ENCODE measurements at places on chromosomes 3 and 15. TPM values are rescaled to one million over a fixed set of nuclear protein-coding genes. Genes with fewer than 3 reads are reported as not detected.

The ZNF385D gene
- total RNA-seq: not detected

DNA sequence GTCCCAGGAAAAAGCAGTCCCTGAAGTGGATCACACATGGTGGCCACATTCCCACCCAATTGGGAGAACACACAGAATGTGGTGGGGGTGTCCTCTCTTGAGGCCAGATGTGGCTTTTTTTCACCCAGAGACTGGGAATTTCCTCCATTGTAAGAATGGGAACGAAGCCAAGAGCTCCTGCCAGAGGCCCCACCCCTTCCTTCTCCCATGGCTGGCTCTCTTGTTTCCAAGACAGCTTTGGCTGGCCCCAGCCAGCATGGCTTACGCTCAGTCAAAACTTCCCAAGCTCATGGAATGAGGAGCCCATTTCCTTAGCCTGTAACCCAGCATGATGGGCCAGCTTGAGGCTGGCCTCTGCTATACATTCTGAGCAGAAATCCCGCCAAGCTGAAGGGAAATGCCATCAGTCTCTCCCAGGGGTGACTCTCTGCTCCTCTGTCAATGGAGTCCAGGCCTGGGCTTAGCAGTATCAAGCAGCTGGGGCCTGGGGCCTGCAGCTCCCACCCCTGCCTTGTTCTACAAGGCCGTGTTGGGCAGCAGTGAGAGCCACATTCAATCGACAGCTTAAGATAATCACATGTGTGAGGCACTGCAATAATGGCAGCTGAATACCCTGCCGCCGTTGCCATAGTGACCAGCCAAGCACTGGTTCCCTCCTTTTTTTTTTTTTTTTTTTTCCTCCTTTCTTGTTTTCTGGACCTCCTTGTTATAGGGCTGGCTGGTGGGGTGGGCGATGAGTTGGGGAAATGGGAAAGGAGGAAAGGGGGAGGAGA, 142.4 kb downstream of the EPHB1 start:
- H3K4me1 ChIP-seq: no peaks in the 10 kb centered on the region
- H3K27ac ChIP-seq: no peak overlapping the region
- no peak for DNase-seq
- H3K36me3 ChIP-seq: no peaks in the 10 kb centered on the region
- no peak overlapping the region for H3K4me3 ChIP-seq

The RSRC1 gene
- total RNA-seq: 35.6 TPM

DNA sequence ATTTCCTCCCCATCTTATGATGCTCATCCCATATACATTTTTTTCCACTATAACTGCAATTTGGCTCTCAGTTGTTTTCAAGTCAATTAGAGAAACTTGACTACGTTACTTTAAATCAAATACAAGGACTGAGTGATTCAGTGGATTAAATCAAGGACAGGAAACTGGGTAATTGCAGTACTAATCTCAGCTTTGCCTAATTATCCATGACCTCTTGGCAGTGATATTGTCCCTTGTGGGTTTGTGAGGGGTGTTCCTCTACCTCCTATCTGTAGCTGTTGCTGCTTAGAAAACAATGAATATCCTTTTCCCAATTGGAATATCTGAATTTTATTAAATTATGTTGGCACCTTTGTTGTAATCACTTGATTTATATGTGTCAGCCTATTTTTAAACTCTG, 79.4 kb downstream of the ZPLD1 start:
- no peaks in the 10 kb centered on the region for H3K36me3 ChIP-seq
- H3K4me3 ChIP-seq: no peak overlapping the region
- H3K4me1 ChIP-seq: no peaks in the 10 kb centered on the region
